ENCODE measurements at places on chromosomes 5 and 9.

DNA sequence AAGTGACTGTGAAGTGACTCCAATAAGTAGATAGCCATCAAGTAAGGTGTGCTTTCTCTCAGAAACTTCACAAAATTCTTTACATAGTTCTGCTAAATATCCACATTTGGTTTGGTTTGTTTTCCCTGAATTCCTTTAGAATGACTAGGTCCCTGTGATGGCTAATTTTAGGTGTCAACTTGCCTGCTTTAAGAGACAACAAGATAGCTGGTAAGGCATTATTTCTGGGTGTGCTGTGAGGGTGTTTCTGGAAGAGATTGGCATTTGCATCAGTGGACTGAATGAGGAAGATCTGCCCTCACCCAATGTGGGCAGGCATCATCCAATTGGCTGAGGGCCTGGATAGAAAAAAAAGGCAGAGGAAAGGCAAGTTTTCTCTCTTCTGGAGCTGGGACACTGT, 8.3 kb upstream of the PTBP3 start:
- no peak for DNase-seq

DNA sequence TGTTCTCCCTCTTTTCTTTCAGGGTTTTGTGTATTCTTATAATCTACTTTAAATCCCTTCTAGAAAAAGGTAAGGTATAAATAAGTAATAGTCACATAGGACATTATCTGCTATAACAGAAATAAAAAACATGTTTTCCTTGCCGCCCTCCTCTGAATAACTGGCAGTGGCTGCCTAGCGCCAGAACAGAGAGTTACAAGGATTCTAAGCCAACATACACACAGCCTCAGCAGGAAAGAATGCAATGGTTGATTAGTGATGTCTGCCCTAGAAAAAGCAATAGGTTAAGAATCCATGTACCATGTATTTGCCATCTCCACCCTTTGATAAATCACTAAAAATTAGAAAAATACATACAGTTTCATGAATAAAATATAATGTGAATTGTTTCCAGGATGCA, 4.9 kb downstream of the MED27 start:
- peak; percentile 37 for DNase-seq

DNA sequence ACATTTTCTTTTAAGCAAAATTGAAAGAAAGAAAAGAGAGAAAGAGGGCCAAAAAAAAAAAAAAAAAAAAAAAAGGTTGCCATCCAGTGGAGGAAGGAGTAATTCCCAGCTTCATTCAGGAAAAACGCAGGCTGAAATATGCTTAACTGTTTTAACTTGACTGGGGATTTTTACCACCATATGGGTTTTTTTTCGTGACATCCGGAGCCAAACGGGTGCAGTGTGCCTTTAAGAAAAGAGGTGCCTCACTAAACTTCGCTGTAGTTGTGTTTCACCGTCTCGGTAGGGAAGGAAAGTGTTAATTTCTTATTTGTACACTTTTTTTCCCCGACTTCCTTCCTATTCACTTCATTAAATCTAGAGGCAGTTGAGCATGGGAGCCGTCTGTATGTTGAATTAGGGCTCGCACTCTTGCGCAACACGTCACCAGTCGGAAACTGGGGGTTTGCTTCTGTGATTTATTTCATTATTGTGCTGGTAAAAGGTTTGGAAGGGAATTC, 143.0 kb downstream of the SMARCA2 start:
- DNase-seq = peak; percentile 64

DNA sequence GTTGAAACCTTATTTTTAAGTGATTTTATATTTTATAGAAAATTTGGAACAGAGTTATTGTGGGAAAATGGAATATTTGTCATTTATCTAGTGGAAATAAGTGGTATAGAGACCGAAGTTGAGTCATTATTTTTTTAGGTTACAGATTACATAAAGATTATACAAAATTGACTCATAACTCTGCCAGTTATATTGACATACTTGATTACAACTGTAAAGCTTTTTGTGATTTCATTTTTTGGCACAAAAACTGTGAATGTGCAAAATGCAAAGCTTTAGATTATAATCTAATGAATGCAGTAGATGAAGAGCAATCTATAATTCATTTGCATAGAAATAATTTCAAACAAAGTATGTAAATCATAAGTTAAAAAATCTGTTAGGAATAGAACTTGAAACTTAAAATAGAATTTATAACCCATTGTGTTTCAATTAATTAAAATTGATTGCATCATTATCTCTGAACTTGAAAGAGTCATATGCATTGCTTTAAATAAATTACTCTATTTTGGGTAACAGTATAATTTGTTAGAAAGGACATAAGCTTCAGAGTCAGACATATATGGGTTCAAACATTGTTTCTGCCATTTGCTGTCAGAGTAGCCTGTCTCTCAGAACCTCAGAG, 280.4 kb downstream of the FER start:
- no peak for DNase-seq

DNA sequence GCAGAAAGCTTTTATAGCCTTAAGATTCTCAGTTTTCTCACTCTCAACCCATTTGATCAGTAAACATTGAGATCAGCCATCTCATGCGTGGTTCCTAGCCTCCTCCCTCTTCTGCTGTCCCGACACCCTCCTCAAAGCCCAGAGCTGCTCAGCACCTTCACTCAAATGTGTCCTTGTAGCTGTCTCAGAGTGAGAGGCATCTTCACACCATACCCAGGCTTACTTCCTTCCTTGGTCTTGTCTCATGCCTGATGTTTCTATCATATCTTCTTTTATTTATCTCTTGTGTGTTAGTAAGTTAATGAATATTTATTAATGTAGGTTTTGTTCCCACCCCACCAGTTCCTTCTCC, 72.4 kb upstream of the SNX2 start:
- no peak for DNase-seq

DNA sequence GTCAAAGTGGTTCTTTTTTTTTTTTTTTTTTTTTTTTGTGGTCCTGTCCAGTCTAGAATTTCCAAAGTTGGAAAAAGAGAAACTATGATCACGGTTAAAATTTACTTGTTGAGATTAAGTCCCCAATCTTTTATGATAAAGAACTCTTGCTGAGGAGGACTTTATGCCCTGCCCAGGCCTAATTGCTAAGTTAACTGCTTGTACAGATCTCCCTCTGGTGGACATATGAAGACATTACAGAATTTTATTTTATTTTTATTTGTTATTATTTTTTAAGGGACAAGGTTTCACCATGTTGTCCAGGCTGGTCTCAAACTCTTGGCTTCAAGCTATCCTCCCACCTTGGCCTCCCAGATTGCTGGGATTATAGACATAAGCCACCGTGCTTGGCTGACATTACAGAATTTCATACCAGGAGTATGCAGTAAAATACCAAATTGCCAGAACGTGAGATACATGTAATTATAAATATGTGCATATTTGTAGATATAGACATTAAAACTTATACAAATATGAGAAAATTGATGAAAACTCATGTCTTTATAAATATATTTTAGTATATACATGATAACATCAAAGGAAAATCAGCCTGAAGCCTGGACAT, 91.2 kb downstream of the RFK start:
- DNase-seq = no peak

Data from tibial artery (tissue), 4 donors.